ENCODE measurements at places on chromosomes 11 and 22.

DNA sequence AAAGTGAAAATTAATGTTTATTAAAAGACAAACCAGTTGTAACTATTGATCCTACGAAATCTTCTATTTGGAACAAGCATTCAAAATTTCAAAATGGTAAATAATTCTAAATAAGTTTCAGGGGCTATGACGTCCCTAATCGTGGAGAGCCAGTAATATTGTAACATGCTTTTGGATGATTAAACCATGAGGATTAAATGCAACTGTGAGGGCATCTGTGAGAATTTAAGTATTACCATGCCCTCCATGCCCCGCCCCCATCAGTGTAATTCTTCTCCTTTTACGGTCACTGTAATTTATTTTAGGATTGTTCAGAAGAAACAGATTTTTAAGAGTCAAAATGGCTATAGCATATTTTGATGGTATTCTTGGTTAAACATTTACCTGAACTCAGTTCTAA is 133.2 kb downstream of the APOL5 start:
- DNase-seq: no peak

GRCh38 chr11:66950112-66950535 is 8.1 kb downstream of the PC start:
- DNase-seq: no peak

DNA sequence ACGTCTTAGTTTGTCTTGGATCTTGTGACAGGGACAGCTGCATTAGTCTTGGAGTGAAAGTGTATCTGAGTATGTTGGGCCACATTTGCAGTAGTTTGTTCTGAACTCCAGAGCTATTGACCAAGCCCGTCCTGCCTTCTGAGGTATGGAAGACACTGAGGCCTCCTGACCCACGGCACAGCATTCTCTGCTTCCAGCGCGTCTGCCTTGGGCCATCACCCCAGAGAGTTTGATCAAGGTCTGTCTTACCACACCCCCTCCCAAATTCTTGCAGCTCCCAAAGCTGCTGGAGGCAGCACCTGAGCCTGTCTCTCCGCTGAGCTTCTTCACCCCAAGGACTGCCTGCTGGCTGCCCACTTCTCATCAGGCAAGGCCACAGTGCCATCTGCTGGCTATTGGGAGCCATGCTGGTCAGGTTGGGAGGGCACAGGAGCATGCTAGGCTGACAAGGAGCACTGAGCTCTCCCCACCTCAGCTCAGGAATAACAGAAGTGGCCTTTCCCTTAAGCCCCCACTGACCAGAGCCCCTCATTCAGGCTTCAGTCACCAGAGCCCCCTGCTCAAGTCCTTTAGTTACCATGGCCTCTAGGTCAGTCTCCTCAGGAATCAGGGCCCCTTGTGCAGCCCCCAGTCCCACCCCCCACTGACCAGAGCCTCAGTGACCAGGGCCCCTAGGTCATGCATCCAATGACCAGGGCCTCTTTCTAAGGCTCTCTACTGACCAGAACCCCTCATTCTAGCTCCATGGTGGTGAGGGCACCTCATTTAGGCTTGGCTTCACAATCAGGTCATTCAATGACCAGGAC is 27.2 kb upstream of the SMPD1 start:
- DNase-seq: peak; percentile 43

DNA sequence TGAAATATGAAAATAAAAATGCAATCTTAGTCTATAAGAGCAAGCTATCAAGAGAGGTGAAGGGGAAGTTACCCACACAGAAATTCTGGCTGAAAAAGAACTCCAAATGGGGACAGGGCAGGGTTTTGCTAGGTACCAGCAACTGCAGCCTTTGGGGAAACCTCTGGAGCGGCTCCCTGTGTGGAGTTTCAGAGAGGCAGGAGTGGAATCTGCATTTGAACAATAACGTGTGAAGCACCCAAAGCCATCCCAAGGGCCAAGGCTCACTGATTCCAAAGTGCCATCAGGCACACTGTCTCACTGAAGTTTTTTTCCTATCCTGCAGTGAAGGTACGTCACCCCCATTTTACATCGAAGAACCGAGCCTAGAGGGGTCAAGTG is 87.8 kb downstream of the KCNC1 start:
- no peak for DNase-seq

DNA sequence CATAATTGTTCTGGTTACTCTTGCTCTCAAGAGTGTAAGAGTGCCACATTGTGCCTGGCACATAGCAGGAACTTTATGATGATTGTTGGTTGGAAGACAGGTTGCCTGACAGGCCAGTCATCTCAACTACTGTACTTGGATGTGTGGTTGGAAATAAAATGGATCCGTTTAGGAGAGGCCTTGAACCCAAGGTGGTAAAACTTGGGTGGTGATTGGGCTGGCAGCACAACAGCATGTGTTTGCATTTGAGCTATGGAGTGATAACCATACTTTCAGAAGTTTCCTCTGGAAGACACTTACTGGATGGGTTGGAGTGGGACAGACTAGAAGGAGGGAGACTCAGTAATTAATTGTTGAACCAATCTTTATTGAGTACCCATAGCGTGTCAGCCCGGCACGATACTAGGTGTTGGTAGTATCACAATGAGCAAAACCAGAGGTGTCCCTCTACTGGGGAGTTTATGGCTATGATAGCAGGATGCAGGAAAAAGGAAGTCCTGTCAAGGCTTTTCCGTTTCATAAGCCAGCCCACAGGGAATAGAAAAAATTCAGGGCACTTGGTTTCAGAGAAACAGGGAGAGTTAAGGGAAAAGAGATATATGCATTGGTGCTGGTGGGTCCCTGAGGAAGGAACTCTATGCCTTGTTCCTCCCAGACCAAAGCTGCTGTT is 3.1 kb upstream of the TMEM109 start:
- no peak for DNase-seq

- no peak for DNase-seq
These were observed 123.7 kb downstream of the MPPED2 start for GRCh38 chr11:30462421-30462820.

DNA sequence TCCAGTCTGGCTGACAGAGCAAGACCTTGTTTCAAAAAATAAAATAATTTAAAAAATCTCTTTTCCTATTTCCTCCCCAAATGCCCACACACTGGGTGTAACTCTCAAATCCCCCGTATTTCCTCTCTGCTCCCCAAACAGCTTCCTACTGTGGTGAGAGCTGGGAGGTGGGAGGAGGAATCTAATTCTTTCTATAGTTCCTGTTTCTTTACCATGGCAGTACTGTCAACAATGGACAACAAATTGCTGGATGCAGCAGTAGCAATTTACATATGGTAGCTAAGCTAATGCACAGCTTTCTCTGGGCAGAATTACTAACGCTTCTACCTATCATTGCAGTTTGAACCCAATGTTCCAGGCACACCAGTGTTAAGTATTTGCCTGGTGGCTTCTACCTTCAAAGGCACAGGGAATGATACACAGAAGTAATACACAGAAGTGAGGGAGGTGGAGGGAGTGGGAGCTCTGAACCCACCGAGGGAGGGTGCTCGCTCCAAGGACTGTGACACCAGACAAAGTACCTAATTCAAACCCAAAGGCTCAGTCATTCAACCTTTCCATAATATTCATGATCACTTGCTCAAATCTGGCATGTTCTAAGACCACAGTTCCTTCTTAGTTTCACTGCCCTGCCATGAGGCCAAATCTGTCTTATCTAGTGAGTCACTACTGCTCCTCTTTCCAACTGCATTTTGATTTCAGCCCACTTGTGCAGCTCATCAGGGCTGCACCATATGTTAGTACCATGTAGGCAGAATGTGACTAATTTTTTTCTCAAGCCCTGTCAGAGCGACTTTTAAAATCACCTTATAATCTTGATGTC is 37.9 kb downstream of the CELF1 start:
- peak; percentile 54 for DNase-seq

DNA sequence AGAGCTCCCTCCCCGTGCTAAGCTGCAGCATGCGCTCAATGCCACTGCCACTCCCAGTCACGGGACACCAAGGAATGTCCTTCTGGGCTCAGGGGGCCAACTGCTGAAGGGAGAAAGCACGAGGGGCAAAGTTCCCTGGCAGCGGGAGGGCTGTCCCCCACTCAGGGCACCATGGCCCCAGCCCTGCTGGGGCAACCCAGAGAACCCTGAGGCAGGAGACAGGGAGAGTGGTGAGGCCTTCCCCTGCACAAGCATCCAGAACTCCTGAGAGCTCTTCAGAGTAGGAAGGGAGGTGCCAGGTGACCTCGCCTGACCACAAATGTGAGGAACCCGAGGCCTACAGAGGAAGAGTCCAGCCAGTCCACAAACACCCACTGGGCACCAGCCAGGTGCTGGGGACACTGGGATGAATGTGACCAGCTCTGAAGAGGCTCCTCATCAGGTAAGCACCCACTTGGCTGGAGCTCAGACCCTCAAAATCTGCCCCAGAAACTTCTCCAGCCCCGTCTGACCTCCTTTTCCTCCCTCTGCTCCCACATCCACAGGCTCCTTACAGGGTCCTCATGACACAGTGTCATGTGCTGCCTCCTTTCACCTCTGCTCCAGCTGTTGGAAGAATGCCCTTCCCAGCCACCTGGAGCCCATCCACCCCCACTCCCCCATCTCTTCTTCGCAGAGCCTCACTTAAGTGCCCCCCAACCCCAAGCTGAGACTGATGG is 15.6 kb downstream of the GDPD5 start:
- no peak for DNase-seq

- DNase-seq: no peak
These were observed 414 bp downstream of the JOSD1 start for GRCh38 chr22:38700270-38700788.

GRCh38 chr11:121538054-121538453 is 85.3 kb upstream of the SORL1-AS1 start:
- DNase-seq: no peak

DNA sequence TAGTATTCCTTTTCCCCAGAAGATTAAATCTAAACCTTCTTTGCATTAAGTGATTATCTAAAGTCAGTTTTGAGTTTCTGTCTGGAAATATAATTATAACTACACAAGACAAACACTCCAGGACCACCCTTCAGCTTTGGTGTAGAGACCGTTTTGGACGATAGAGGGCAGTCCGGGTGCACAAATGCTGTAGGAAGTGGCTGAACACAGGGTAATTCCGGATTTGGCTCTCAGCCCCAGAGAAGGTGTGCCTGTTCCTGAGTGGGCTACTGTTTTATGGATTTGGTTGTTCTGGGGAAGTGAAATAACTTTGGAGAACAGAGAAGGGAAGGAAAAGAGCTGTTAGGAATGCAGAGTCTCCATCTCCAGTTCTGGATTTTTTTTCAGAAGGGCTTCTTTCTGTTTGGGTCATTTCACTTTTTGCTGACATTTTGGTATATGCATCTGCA is 14.8 kb downstream of the EXT2 start:
- DNase-seq: no peak

GRCh38 chr11:132523929-132524328 is 1008.4 kb downstream of the OPCML start:
- no peak for DNase-seq

GRCh38 chr11:123413636-123414035 is 16.4 kb upstream of the GRAMD1B start:
- DNase-seq: no peak

DNA sequence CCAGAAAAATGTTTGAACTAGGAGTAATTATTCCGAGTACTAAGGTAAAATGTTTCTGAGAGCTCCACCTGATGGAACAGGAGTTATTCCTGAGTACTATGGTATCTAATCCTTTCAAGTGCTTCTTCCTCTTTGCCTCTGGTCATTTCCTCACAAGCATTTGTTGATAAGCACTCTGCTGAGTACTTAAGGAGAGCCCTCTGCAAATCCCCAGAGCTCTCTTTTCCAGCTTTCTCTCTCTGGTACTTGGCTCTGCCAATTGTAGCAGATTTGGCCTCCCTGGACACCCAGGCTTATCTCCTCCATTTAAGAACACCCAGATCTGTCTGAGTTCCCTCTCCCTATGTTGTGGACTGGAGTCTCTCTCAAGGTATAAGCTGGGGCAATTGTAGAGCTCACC is 457.0 kb downstream of the MN1 start:
- DNase-seq: no peak

- peak; percentile 43 for DNase-seq
These were observed 11.0 kb upstream of the PTPN5 start for GRCh38 chr11:18802381-18803257.

DNA sequence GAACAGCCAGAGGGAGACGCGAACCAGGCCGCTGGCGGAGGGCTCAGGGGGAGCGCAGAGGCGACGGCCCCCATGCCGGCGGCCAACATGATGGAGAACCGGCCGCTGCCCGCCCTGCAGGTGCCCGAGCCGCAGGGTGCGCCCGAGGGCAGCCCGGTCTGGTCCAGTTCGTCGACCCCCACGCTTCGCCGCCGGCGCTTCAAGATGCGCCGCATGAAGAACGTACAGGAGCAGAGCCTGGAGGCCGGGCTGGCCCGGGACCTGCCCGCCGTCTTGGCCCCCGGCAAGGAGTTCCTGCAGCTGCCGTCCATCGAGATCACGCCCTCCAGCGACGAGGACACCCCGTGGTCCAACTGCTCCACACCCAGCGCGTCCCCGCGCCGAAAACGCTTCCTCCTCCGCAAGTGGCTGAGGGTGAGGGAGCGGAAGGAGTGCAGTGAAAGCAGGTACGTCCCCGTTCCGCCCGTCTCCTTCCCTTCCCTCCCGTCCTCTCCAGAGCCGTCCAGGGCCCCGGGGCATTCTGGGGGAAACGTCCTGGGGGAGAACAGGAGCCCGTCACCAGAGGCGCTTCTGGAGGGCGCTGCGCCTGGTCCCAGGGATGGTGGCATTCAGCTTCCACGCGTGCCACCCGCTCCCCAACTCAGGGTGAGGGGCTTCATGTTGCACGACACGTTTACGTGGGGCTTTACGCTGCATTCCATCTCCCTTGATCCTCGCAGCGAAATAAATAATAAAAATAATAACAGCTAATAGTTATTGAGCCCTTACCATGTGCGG is 840 bp downstream of the GRAMD1B start:
- DNase-seq: no peak

DNA sequence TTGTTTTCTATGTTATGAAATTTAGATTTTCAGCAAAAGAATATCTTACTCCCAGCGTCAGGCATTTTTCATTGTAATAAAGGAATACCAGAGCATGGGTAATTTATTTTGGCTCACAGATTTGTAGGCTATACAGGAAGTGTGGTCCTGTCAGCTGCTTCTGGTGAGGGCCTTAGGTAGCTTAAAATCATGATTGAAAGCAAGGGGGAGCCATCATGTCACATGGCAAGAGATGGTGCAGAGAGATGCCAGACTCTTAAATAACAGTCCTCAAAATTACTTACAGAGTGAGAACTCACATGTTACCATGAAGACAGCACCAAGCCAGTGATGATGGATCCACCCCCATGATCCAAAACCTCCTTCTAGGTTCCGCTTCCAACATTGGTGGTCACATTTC is 825.0 kb upstream of the CHORDC1 start:
- no peak for DNase-seq

- no peak for DNase-seq
These were observed 679.6 kb downstream of the NTM start for GRCh38 chr11:132050049-132050448.

DNA sequence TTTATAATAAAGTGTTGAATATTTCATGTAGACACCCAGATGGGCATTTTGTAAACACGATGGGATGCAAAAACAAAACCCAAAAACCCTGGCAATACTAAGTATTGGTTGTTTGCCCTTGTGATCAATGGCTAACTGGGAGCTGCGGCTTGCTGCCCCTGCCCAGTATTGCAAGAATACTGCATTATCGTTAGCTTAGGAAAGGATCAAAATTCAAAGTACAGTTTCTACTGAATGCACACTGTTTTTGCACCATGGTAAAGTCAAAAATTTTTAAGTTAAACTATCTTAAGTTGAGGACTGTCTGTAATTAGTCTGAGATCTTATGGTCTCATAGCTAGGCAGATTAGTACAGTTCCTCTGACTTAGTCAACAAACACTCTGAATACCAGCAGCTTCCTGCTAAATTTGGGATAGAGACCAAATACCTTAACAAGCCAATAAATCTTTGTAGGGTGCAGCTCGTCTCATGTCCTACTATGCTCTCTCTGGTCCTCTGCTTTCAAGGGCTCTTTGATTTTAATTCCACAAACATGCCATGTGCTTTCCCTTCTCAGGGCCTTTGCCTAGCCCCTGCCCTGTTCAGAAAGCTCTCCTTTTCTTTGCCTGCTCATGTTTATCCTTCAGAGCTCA is 4.0 kb downstream of the CCDC90B start:
- no peak for DNase-seq
